Memory B cell (primary cell): ENCODE measurements at places on chromosomes 12 and 14.
A peak's percentile ranks its signal among the peaks of the same experiment; 100 is the strongest.

DNA sequence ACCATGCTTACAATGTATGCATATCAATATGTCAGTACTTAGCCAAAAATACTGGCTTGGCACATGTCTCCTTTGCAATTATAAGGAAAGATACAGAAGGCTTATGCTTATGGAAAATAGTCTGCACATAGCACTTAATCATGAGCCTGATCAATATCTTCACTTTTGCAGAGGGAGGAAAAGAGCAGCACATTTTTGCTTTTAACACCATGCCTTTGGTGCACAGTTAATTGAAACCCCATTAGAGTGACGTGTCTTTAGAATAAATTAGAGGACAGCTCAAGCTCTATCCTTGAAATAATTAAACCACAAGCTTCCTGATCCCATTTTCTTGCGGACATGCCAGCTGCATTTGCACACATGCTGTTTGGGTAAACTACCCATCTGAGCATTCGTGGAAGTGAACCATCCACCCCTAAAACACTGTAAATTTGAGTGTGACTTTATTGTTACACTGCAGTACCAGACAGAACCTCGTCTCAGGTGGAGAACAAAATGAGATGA, 839.9 kb upstream of the MGAT4C start:
- no peak for DNase-seq

DNA sequence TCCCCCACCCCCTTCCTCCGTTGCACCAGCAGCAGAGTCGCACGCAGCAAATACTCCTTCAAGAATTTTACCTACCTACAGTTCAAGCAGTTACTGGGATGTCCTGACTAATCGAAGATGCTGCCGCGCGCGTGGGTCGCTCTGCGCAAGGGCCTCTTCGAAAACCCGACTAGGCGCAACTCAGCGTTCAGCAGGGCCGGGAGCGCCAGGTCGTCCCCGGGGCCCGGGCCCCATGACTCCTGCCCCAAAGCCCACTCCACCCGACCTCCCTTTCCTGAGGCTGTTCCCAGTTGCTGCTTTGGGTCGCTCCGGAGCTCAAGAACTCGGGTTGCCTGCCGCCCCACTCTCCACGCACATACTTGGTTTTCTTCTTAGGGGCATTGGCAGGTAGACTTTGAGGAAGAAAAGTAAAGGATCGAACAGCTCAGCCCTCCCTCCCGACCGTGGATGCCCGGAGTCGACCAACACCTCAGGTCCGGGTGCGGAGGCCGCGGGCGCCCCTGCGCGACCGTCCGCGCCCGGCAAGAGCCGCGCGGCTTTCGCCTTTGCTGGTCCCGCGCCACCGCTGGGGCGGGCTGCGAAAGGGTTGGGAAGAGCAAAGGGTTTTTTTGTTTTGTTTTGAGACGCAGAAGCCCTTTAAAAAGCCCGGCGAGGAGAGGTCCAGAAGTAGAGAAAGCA, 1.9 kb downstream of the BMP4 start:
- no peak for DNase-seq

DNA sequence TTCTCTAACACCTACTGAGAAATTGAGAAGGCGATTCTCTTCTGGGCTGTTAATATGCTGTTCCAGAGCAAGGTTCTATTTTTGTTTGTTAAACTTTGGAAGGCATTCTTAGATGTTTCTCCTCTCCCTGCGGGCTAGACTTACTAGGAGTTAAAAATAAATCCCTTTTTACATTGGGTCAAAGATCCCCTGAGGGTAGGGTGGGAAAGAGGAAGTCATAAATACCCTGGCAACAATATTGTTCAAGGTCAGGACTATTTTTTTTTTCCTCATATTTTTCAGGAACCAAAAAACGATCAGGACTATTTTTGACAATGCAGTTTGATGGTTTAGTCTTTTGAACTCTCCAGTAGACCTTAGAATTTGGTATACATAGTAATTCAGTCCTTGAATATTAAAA, 12.0 kb upstream of the SLC2A14 start:
- no peak for DNase-seq

DNA sequence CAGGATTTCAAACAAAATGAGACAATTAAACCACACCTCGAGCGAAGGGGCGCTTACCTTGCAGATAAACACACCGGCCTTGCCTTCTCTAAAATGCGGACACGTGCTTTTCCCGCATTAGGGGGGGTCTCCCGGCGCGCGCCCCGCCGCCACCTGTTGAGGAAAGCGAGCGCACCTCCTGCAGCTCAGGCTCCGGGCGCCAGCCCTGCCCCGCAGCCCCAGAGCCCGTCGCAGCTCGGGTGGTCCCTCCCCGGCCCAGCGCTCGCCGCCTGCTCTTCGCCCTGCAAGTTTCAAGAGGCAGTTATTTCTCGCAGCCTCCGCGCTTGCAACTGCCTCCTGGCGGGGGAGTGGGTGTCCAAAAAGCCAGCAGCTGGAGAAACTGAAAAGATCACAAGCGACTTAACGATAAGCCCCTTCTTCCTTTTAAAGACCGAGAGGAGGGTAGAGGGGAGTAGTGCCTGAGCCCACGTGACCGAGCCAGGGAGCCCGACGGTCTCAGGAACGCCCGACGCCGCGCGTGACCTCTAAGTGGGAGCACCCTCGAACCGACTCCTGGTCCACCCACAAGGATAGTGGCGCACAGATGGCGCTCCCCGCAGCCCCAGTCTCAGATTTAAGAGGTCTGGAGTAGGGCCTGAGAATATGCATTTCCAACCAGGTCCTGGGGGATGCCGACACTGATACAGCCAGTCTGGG, at the start of gene ESR2:
ESR2 (minus strand) TSS at position 396 of the 696 bp plus-strand sequence. CDS start 11,386 bp downstream, outside the sequence.
- DNase-seq: peak; percentile 70

GRCh38 chr12:45429831-45430230, 213.9 kb downstream of the ANO6 start:
- no peak for DNase-seq

- DNase-seq: no peak
These were observed 32.5 kb upstream of the PARP11 start for GRCh38 chr12:3905664-3906063.

DNA sequence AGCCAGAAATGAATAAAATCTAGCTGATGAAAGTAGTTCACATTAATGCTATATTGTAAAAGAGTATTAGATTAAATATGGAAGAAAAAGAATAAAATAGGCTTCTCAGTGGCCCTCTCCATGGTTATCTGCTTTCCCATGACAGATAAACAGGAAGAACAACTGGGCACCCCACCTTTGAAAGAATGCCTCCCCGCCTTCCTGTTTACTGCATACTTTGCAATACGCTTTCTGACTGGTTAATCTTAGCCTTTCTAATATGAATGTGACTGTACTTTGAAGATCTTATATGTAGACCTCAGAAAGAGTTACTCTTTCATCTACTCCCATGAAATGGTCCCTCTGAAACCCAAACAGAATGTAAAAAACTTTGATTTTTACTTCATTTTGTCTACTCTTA, 34.1 kb upstream of the DAAM1 start:
- no peak for DNase-seq

- no peak for DNase-seq
These were observed 10.1 kb upstream of the BDKRB1 start for GRCh38 chr14:96245710-96246538.

GRCh38 chr14:104677512-104678332, 11.7 kb upstream of the INF2 start:
- peak; percentile 64 for DNase-seq

- DNase-seq: no peak
These were observed 55.2 kb downstream of the WDR20 start for GRCh38 chr14:102194856-102195255.

DNA sequence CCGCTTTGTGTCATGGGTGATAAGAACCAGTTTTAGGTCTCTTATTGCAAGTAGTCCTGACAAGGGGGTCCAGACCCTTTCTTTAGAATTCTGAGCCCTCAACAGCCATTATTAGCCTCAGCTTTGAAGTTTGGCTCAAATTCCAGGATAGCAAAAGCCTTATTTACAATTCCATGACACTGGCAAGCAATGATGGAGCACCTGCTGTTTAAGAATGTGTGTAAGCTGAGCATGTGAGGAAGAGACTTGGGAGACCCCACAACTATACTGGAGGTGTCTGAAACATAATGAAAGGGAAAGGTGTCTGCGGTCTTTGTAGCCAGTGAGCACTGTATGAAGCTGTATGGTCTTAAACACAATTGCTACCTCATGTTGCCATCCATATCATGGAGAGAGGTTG, 119.8 kb downstream of the TBX5 start:
- no peak for DNase-seq

GRCh38 chr12:7439579-7440505, 4.1 kb downstream of the CD163L1 start:
- DNase-seq: no peak

GRCh38 chr12:121282072-121282742, 14.3 kb downstream of the CAMKK2 start:
- no peak for DNase-seq

- no peak for DNase-seq
These were observed 145.0 kb downstream of the BTG1 start for GRCh38 chr12:92000597-92000996.

- no peak for DNase-seq
These were observed 913.1 kb upstream of the FBXO33 start for GRCh38 chr14:40345334-40345733.

DNA sequence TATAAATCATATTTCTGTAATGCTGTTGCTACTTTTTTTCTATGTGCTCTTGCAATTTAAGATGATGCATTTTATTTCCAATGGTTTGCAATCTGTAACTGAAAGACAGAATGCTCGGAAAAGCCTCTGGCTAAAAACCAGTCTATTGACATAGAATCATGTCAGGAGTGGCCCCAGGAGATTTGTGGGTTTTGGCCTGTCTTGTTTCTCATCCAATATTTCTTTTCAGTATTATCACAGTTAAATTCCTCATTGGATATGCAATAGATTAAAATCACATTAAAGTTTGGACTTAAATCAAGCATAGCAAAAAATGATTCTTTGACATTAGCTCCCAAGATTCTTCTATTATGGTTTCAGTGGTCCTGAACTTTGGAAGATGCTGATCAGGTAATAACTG, 19.1 kb upstream of the SLC38A2 start:
- no peak for DNase-seq

DNA sequence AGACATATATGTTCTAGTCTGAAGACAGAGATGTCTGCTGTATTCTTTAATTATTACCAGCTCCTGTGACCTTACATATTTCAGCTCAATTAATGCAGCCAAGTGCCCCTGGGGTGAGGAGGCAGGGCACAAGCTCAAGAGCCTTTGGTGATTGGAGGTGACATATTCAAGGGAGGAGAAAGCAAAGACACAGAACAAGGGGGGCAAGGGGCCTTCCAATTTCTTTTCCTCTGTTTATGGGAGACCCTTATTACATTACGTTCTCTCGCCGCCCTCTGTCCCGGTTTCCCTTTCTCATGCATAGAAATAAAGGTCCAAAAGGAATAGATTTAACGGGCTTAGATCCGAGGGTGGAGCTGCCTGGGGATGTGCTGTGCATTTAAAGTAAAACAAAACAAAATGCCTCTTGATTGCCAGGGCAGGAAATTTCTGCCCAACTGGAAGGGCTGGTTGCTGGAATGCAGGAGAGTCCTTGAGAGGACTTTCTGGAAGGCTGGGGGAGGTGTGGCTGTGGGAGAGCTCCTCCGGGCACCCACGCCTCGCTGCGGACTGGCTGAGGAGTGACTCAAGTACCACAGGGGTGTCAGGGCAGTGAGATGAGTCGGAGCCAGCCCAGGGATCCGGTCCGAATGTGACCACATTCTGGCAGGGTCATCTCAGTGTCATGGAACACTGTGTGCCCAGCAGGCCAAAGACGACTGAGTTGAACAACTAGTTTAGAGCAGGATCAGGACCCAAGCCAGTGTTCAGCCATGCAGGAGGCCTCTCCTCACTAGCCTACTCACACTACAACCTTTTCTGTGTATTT, 32.1 kb upstream of the GSG1 start:
- no peak for DNase-seq

- no peak for DNase-seq
These were observed 178.5 kb upstream of the RTL1 start for GRCh38 chr14:101082036-101082435.

DNA sequence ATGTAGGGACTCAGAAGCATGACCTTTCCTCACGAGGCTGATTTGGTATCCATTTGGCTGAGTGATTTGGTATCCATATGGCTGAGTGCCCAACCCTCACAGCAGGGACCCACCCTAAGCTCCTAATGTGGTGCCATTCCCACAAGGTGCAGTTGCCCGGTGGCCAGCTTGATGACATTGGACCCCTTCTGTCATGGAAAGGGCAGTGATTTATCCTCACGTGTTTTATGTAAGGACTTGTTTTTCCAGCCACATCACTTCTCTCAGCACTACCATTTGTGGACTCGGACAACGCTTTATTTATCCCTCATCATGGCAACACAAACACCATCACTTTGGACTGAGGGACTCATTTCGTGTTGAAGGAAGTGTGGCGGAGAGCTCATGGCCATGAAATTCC, 8.5 kb upstream of the CDC42BPB start:
- no peak for DNase-seq

- DNase-seq: no peak
These were observed 9.0 kb downstream of the TGM1 start for GRCh38 chr14:24253936-24254335.

GRCh38 chr14:95478818-95479217, 37.6 kb downstream of the SYNE3 start:
- DNase-seq: no peak

- no peak for DNase-seq
These were observed 149.1 kb upstream of the ATP2B1 start for GRCh38 chr12:89857652-89858274.

DNA sequence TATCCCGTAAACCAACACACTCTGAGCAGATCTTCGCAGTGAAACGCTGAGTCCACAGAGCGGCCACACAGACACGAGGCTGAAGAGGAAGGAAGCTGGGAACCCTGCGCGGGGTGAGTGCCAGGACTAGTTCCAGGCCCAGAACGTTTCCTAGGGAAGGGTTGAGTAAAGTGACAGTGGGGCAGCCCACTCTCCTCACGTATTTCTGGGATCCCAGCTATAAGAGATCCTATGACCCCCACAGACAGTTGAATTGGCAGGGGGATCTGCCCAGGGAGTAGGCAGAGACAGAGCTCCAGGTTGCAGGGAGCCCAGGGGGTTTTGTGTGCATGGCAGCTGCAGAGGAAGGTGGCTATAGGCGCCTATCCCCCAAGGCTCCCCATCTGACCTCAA, 51.1 kb downstream of the GTF2A1 start:
- DNase-seq: no peak
